ENCODE measurements at places on chromosomes 4 and X.

- no peak for DNase-seq
Observed at GRCh38 chr4:125762537-125762936, 447.8 kb downstream of the FAT4 start.

DNA sequence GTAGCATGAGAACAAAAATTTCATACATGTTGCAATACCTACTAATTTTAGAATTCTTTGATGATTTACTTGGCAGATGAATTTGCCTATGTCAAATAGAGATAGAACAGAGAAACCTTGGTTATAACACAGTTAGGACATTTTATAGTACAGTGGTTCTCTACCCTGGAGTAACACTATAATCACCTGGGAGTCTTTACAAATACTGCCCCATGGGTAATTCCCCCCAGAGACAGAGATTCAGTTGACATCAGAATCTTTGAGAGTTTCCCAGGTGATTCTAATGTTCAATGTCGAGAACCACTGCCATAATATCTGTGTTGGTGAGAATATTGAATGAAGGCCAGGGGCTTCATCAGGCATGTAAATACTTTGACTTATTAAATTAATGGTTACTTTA, 401.3 kb upstream of the NDST4 start:
- no peak for DNase-seq

- DNase-seq = no peak
Observed at GRCh38 chr4:82491251-82491960, 61.0 kb downstream of the ENOPH1 start.

- DNase-seq = no peak
Observed at GRCh38 chrX:65925005-65925404, 114.9 kb downstream of the VSIG4 start.

GRCh38 chr4:169080981-169081380, 70.9 kb upstream of the CBR4 start:
- peak; percentile 82 for DNase-seq

GRCh38 chr4:96602661-96603060, 762.8 kb downstream of the PDHA2 start:
- DNase-seq = no peak

DNA sequence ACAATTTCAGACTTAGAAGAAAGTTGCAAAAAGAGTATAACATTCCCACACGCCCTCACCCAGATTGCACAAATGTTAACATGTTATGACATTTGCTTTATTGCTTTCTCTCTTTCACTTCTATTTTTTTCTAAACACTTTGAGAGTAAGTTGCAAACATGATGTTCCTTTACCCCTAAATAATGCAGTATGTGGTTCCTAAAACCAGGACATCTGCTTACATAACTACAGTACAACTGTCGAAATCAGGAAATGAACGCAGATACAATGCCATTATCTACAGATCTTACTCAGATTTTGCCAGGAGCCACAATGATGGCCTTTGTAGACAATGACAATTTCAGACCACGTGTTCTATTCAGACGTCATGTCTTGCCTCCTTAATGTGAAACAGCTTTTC, 22.4 kb downstream of the SH3TC1 start:
- peak; percentile 42 for DNase-seq

DNA sequence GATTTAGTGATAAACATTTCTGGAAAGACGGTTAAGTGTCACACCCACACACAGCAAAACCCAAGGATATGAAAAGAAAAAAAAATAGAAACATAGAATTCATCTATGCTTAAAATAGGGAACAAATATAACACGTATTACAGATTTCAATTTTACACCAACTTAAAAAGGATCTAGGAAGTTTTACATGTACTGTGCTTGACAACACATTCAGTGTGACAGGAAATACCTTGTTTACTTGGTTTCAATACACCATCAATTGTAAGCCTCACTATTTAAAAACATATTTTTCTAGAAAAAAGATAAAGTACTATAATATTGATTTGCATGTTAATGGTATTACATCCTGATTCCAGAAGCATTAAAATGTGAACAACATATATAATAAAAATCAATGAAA, 77.0 kb upstream of the SPRY1 start:
- DNase-seq = no peak

- no peak for DNase-seq
Observed at GRCh38 chr4:142092941-142093340, 456.6 kb downstream of the IL15 start.

GRCh38 chrX:136691028-136691809, 43.3 kb downstream of the CD40LG start:
- no peak for DNase-seq

- DNase-seq = peak; percentile 4
Observed at GRCh38 chrX:133444952-133445831, 29.9 kb upstream of the GPC4 start.

DNA sequence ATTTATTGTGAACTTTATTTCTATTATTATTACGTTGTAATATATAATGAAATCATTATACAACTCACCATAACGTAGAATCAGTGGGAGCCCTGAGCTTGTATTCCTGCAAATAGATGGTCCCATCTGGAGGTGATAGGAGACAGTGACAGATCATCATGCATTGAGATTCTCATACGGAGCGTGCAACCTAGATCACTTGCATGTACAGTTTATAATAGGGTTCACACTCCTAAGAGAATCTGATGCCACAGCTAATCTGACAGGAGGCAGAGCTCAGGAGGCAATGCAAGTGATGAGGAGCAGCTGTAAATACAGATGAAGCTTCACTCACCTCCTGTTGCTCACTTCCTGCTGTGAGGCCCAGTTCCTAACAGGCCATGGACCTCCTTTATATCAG, 2170.2 kb downstream of the PCDH7 start:
- no peak for DNase-seq

GRCh38 chr4:37609626-37610025, 76.5 kb downstream of the RELL1 start:
- no peak for DNase-seq

GRCh38 chrX:87105131-87105530, 412.5 kb upstream of the KLHL4 start:
- DNase-seq = peak; percentile 37

DNA sequence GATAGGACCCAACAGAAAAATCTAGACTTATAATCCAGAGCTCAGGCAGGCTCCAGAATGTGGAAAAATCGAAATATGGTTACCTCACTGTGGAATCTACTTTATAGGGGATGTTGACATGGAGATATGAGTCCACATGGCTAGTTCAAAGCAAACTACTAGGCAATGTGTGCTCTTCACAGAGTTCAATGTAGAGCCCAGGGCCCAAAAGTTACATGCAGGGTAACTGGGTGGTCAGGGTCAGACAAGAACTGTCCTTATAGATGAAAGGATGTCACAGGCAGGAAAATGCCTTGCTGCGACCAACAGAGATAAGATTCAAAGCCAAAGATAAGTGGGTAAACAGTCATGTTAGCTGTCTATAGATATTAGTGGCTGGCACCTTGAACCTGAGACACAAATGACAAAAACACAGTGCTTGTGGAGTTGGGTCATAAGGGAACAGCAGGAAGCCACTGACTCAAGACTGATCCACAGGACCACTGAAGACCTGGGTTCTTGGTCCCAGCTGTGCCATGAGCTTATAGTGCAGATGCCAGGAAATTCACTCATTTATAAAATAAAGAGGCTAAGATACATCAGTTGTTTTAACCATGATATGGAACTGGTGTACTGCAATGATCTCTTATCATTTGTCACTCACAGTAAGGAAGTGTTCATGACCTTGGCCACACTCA, 101.7 kb upstream of the MBNL3 start:
- no peak for DNase-seq

DNA sequence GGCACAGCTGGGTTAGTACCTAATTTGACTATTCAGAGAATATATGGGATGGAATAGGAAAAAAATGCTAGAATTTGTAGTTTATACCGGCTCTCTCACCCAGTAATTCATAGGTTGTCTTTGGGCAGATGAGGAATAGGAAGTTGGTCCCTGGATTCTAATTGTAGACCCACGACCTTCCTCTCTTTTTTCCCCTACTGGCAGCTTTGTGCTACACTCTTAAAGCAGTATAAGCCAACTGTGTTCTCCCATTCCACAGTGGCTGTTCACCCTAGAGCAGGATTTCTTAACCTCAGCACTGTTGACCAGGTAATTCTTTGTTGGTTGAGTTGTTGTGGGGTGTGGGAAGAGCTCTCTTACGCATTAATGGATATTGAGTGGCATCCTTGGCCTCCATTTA, 92.9 kb downstream of the FNIP2 start:
- DNase-seq = no peak

GRCh38 chrX:95505721-95506120, 1178.9 kb upstream of the DIAPH2 start:
- DNase-seq = no peak

DNA sequence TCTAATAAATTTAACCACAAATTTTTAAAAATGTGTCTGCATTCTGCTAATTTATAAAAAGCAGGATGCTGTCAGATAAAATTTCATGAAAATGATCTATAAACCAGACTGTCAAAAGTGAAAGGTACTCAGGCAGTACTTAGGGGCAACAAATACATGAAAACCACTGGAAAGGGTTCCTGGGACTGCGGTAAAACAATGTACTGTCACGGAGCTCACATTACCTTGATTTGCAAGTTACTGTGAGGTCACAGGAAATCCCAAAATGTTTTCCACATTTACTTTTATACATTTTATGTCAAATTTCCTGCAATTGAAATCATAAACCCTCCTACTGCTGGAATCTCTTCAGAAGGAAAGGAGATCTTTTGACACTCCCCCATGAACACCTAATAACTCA, 45.3 kb downstream of the SHISA3 start:
- DNase-seq = no peak

GRCh38 chrX:87874043-87874442, 356.4 kb downstream of the KLHL4 start:
- no peak for DNase-seq

- no peak for DNase-seq
Observed at GRCh38 chr4:12724510-12724909, 759.6 kb downstream of the RAB28 start.

DNA sequence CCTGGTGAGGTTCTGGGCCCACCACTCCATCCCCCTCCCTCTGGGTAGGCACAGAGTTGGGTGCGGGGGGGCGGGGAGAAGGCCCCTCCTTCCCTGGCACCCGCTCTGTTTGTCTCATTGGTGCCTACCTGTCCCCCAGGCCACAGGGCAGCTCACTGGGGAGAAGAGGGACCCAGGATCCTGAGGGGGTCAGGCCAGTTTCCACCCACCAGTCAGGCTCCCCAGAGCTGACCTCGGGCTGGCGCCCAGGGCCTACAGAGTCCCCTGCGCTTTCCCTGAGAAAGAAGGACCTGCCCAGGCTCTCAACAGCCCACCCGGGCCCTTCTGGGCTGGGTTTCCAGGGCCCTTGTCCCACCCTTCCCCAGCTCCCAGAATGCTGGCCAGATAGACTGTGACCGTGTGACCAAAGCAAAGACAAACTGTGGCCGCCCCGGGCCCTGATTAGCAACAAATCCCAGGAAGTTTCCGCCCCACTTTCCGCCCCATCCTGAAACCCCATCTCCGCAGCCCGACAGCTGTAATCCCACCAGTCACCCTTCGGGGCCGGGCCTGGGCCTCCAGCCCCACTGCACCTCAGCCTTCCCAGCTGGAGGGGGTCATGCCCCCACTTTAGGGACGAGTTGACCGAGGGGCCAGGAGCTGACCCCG, 33.8 kb upstream of the FGFR3 start:
- DNase-seq = no peak

Measured in skin of body (tissue), 3 donors.